ENCODE measurements at places on chromosomes 7 and 10.

DNA sequence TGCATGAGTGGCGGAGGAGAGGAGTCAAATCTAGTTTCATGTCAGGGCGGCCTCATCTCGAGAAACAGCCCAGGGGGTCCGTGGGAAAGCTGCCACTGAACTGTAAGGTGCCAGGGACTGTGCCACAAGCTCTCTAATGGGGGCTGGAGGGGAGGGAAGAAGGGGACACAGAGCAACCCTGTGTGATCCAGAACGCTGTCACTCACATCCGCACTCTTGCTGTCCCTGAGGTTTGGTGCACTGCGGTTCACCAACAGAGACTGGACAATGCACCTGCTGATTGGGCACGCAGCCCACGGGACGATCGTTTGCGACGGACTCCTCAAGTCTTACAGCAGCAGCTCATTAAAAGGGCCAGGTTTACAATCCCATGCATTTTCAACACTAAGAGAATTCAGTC, 47.7 kb downstream of the AMZ1 start:
- no peak for DNase-seq

GRCh38 chr10:58475322-58476277, 37.1 kb upstream of the BICC1 start:
- DNase-seq: no peak

DNA sequence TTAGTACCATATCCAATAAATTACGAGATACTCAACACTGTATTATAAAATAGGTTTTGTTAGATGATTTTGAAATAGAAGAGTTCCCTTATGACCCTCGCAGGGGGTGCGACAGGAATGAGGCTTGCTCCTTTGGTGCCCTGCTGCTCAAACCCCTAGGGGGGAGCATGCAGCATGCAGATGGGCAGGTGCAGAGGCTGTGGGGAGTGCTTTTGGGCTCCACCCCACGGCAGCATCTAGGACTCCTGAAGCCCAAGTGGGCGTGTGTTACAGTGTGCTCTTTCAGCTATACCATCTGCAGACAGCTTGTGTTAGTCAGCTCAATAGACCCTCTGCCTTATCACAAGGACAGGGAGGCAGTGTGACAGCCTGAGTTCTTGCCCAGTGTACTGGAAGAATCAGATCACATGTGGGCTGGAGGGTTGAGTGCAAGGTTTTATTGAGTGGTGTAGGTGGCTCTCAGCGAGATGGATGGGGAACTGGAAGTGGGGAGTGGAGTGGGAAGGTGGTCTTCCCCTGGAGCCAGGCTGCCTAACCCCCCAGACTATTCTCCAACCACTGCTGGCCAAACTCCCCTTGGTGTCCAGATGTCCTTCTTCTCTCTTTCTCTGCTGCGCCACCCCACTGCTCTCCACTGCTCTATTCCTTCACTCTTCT, 3.1 kb upstream of the MRC1 start:
- DNase-seq: peak; percentile 13

DNA sequence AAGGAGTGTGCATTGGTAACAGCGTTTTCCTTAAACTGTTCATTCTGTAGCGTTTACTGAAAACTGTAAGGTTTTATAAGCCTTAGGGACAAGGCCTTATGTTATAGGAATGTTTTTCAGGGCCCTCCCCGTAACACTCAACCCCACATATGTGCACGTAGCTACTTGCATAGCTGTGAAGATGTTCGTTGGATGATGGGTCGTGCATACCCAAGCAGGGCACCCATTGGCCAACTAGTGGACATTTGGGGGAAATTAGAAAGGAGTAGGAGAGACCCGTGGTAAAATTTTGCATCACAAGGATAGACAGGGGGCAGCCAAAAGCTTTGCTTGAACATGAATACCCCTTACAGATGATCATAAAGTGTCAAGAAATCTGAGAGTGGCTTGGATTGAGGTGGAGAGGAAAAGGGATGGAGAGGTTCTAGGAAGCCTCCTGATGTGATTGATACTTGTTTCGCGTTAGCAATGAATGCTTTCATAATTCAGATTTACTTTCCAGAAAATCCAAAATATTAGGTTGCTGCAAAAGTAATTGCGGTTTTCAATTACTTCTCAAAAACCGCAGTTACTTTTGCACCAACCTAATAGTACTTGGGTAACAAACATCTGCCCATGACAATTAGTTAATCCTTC, 878 bp downstream of the SEC61A2 start:
- peak; percentile 62 for DNase-seq

DNA sequence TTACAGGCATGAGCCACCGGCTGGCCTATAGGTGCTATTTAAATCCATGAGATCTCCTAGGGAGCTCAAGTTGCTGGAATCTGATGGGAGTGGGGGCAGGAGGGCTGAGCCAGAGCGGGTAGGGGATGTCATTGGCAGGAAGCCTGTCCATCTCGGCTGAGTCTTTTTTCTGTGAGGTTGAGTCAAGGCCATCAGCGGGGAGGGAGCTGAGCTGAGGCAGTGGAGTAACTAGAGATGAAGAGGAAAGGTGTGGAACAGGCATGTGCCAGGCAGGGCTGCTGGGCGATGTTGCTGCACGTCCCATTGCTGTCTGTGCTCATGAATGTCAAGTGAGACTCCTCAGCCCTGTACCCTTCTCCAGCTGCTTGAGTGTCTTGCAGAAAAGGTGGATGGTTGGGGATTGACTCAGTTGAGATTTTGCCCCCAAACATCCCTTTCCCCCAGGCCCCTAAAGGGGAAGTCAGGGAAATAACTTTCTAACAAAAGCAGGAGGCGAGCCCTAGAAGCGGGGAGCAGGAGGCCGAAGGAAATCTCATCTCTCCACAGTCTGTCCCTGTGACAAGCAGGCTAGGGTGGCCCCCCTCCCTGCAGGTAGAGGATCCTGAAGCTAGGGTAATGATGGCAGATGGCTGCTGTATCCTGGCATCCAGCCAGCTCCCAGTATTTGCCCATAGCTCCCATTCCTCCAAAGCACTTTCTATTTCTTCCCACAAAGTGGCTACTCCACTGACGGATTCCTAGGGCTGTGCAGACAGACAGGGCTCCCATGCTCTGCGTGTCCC, 5.4 kb downstream of the ATP6V1F start:
- no peak for DNase-seq

GRCh38 chr10:132020456-132020855, 38.7 kb upstream of the BNIP3 start:
- no peak for DNase-seq

- no peak for DNase-seq
Measured at GRCh38 chr7:54278847-54279246, 263.3 kb upstream of the VSTM2A start.
